GDM1 (cell line): ENCODE measurements at places on chromosomes 5 and 9.

GRCh38 chr5:43110606-43111170, 10.0 kb upstream of the ZNF131 start:
- DNase-seq: no peak

- DNase-seq: no peak
Observed at GRCh38 chr5:21776466-21776865, 1076.7 kb downstream of the CDH12 start.

GRCh38 chr5:77095189-77095588, 8.1 kb upstream of the ZBED3 start:
- no peak for DNase-seq

GRCh38 chr5:73935719-73936118, 309.7 kb downstream of the ARHGEF28 start:
- no peak for DNase-seq

DNA sequence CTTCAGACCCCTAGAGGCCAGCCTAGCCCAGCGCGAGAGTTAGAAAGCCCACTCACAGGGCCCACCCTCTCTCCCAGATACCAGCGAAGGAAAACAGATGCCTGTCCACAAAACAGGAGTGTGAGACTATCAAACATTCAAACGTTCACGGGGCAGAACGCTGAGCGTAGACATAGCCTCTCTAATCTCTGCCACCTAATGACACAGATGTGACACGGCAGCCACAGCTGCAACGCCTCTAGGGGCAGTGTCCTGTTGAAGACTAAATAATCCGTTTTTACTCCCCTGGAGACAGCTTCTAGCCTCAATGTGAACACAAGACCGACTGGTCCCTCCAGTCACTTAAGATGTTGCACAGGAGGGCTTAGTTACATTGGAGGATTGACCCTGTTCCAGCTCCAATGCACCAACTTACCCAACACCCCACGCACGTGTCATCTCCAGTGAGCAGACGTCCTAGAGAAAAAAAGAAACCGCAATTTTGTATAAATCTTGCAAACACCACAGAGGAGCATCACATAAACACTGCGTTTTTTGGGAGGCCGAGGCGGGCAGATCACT, 14.3 kb downstream of the DIPK1B start:
- DNase-seq: no peak

DNA sequence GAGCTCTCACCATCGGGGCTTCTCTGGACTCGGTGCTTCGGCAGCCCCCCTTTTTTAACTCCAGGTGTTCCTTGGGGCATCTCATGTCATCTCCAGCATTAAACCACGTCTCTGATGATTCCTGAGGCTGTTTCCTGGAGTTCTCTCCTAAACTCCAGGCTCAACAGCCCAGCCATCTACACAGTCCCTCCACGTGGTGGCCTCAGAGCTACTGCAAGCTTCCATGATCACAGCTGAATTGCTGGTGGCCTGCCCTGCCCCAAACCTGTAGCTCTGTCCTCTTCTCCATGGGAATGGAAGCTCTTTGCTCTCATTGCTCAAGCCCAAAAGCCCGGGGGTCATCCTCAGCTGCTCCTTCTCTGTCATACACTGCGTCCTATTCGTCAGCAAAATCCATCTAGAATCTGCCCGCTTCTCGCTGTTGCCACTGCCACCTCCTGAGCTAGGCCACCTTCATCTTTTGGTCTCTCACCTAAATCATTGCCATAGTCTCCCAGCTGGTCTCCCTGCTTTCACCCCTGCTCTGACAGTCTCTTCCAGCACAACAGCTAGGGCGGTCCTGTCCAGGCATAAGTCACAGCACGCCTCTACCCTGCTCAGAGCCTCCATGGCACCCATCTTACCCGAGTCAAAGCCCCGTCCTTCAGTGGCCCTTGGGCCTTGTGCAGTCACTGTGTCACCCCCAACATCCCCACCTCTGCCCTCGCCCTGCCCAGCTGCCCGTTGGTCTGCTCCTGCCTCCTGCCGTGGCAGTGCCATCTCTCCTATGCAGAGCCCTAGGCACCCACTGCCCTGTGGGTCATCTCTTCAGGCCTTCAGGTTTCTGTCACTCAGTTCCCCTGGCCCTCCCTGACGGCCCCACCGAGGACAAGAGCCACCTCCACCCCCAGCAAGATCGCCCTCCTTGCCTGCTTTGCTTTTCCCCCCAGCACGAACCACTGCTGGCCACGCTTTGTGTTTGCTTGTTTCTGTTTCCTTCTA, 6.4 kb downstream of the B4GALT7 start:
- no peak for DNase-seq

DNA sequence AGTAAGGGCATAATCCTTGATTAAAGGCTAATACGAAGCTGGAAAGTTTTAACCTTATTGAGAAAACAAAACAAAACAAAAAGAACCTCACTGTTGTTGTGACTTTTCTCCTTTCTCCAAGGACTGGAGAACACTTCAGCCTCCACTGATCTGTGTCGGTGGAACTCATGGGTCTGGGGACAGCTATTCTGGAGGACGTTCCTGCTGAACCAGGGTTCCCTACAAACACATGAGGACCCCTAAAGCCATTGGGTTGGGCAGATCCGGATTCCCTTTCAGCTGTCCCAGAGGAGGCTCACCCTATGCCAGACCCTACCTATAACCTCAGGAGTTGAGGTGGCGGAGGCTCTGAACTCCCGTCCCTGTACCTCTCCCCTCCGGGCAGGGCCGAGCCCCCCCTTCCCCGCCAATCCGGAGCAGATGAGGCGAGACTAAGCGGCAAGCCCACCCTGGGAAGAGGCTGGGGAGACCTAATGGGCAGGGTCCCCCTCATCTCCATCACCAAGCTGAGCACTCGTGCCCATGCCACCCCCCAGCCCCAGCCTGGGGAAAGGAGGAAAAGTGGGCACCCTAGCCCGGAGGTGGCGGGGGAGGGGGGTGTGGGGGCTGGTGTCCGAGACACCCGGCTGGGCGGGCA, 1.6 kb upstream of the TCF7 start:
- DNase-seq: no peak

GRCh38 chr5:149304195-149305078, 32.8 kb downstream of the AFAP1L1 start:
- no peak for DNase-seq

DNA sequence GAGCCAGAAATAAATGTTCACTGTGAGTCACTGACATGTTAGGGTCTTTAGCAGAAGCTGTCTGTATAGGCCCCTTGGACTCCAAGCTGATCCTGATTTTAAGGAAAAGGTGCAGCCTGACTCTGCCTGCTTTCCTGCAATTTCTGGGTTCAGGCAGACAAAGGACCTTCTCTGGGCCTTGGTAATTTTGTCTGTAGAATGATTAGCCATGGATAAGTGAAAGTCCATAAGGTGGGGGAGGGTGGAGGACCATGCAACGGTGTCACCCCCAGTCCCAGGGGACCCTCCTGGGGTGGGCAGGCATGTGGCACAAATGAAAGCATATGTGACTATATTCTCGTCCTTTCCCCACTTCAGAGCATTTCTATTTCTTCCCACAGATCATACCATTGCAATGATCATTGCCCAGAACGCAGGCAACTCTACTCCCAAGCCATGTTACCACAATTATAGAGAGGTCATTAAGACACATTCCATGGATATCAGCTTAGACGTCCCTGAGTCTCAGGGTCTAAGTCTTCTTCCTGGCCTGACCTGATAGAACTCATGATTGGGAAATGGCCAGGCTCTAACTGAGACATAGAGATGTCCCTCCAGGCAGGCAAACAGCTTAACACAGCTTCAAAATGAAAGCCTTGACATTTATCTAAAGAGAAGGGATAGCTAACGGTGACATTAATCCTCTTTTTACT, 157.9 kb upstream of the ALDH1B1 start:
- DNase-seq: no peak

DNA sequence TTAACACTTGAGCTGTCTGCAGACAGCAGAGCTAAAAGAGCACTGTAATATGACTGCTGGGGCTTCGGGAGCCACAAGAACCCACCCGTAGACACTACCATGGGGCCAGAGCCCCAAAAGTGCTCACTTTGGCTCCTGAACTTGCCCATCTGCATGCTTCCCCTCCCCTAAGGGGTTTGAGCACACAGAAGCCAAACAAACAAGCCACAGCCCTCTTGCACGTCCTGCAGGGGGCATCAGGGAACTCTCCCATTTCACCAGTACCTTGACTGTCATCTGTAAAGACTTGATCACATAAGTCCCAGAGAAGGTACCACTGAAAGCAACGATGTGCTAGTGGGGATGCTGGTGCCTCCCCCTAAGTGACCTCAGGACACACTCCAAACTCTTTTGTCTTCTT, 681.8 kb downstream of the SEMA5A start:
- no peak for DNase-seq

- DNase-seq: no peak
Observed at GRCh38 chr5:123512611-123513461, 859 bp downstream of the CSNK1G3 start.

DNA sequence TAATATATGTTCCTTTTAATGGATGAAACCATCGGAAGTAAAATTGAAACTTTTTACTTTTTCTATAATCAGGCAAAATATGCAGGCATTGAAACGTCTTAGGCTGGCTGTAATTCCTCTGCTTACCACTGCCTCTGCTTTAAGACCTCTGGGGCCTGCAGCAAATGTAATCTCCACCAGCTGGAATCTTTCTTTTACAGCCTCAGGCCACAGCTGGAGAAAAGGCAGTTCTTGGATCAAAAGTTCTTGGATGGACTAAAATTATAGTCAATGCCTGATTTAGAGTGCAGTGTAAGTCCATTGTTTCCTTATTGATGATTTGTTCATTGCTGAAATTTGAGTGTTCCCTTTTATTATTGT, 396.7 kb downstream of the KCTD16 start:
- no peak for DNase-seq

DNA sequence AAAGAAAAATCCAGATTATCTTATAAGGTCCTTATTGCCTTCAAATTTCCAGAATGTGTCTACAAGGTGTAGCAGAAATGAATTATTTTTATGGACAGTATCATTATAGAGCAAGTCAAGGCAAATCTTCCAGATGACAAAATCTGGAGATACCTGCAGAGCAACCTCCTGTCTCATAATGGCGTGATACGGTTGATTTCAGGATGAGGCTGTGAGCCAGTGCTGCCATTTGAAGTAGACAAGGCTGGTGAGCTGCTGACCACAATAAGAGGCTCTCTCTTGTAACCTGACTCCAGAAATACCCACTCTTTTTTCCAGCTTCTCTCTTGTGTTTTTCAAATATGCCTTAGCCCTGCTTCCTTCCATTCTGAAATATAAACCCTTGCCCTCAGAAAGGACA, 108.2 kb downstream of the HTR1A start:
- DNase-seq: no peak

- DNase-seq: no peak
Observed at GRCh38 chr9:137435980-137436760, 5.0 kb downstream of the ENTPD8 start.

DNA sequence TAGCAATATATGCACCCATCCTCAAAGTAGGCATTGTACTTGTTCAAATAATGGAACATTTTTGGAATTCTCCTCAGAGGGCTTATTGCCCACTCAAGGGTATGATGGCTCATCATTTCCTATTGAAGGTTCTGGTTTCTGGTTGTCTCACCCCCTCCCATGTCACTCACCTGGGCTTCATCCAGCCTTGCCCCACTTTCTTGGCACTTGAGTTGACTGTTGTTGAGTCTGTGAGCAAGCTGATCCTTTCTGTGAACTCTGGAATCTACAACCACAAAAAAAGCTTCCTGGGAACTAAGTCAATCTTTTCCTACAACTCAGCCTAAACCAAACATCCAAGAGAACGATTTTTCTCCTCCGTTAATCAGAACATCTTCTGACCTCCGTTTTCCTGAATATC, 73.9 kb upstream of the ANKH start:
- no peak for DNase-seq

- no peak for DNase-seq
Observed at GRCh38 chr9:34072410-34072809, 23.7 kb upstream of the UBAP2 start.

- no peak for DNase-seq
Observed at GRCh38 chr9:136243631-136244030, 2.0 kb downstream of the QSOX2 start.

DNA sequence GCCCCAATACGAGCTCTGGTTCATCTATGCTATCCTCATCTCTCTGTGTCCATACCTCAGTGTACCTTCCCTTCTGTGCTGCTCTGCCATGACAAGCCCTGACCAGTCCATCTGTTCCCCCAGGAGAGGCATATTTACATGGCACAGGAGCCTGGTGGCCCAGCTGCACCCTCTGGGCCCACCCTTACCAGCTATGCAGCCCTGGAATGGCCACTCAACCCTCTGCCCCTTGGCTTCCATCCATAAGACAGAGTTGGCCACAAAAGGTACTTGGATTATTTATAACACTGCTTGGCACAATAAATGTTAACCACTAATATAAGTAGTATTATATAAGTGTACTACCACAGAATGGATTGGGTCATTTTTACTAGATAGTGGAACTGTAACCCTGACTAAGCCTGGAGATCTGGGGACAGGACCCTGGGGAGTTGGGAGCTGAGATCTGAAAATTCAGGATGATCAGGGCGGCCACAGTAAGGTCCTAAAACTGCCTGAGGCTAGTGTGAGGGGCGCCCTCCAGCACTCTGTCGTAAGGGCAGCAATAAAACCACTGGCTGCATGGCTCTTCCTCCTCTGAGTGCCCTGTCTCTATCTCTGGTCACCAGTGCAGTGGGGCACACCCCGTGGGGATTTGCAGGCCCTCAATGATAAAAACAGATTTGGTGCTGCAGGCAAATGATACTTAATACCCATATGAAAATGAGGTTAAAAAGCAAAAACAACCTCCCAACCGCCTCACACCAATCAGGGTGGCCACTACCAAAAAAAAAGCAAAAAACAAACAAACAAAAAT, 65.8 kb downstream of the SEMA4D start:
- DNase-seq: no peak

GRCh38 chr5:68591850-68592249, 376.3 kb downstream of the PIK3R1 start:
- DNase-seq: no peak

DNA sequence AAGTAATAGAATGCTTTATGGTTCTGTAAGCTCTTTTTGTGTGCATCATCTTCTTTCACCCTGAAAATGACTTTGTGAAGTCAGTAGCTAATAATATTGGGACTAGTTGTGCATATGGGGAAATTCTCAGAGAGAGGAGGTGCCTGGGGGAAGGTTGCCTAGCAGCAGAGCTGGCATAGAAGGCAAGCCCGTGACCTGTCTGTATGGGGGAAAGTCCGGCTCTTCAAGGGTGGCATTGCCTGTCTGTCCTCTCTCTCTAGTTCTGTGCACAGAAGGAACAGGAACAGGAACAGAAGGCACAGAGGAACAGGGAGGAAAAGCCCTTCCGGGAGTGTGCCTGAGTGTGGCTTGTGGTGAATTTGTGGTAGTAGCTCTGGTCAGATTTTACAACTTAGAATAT, 33.1 kb downstream of the SH3GL2 start:
- DNase-seq: no peak

- DNase-seq: no peak
Observed at GRCh38 chr5:106171132-106171531, 1499.6 kb downstream of the EFNA5 start.

DNA sequence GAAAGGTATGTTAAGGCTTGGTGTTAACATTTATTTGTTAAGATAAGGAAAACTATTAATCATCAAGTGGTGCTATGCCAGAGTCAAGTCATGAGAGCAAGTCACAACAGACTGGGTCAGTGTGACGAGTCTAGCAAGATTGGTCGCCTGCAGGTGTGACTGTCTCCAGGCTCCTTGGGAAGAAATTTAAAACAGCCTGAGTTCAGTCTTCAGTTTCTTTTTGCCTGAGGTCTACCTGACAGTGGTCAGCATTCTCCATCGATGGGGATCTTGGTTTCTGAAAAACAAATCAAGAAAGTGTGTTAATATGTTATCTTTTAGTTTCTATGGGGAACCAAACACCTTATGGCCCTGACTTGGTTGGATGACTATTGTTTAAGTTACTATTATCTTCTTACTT, 56.3 kb downstream of the CETN3 start:
- no peak for DNase-seq

GRCh38 chr5:38547257-38547656, 9.2 kb downstream of the LIFR start:
- no peak for DNase-seq
